Stimulated activated CD8-positive, alpha-beta memory T cell treated with anti-CD3 and anti-CD28 coated beads, Interleukin-12 subunit alpha, Interleukin-12 subunit beta, amount 100 ng/mL, for 4 hours (primary cell): ENCODE measurements at places on chromosomes 11 and 22.

- DNase-seq = no peak
Observed at GRCh38 chr11:65645710-65646109, 7.8 kb downstream of the SIPA1 start.

GRCh38 chr11:130431331-130431773, 2.9 kb upstream of the ADAMTS8 start:
- peak; percentile 16 for DNase-seq

DNA sequence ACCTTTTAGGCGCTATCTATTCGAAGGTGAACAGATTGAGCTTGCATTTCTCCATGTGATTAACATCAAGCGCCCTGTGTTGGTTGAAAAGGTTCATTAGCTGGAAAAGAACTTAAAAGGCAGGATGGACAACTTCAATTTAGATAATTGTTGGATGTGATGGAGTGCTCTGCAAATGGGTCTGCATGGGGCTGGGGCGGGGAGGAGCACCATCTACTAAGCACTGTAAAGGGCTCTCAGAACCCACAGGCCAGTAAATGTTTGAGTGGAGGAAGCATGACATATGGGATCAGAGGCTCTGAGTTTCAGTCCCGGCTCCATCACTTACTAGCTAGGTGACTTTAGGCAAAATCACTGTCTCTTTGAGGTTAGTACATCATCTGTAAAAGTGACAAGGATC, 28.2 kb downstream of the ARL14EP start:
- no peak for DNase-seq

DNA sequence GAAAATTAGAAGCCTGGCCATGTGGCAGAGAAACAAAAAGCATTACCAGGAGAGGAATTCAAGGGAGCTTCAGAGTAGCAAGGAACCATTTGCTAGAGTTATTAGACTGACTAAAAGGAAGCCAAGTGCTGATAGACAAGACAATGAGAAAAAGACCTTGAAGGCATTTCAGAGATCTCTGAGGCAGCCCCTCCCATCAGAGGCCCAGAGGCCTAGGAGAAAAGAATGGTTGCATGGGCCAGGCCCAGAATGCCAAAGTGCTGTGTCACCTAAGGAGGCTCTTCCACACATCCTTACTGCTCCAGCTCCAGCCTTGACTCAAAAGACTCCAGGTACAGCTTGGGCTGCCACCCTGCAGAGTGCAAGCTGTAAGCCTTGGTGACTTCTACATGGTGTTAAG, 61.8 kb upstream of the POU2AF2 start:
- DNase-seq = no peak

DNA sequence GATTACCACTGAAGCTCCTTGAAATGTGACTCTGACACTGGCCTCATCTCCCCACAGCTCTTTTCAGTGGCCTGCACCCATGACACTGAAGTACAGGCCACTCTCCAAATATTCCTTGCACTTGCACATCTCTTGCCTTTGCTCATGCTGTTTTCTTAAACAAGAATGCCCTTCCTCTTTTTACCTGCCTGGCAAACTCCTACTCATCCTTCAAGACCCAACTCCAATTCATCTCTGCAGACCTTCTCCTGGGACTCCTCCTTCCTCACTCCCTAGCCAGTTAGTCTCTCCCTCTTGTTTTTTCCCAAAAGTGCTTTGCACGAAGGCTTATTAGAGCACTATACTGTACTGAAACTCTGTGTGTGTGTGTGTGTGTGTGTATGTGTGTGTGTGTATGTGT, 2.6 kb downstream of the KCNE3 start:
- no peak for DNase-seq

GRCh38 chr11:72091292-72091691, 10.6 kb downstream of the LRRC51 start:
- DNase-seq = peak; percentile 28

GRCh38 chr11:111299101-111300026, 1.0 kb downstream of the POU2AF3 start:
- DNase-seq = no peak

DNA sequence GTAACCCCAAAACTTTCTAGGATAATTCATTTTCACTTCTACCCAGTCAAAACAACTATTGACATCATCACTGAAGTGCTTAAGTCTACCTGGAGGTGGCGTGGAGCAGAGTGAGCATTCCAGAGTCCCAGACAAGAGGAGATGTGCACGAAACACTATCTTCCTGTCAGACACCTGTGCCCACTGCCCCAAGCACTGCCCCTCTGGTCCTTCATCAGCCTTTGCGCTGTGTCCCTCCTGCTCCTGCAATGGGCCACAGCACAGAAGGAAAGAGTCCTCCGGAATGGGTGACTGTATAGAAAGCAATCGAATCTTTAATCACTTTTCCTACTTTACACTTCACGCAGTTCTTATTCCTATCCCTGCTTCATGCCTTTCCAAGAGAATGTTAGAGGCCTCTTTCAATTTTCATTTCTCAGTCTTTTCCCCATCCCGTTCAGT, 512 bp upstream of the GRIA4 start:
- DNase-seq = no peak

- no peak for DNase-seq
Observed at GRCh38 chr11:35571696-35572095, 46.3 kb upstream of the PAMR1 start.

DNA sequence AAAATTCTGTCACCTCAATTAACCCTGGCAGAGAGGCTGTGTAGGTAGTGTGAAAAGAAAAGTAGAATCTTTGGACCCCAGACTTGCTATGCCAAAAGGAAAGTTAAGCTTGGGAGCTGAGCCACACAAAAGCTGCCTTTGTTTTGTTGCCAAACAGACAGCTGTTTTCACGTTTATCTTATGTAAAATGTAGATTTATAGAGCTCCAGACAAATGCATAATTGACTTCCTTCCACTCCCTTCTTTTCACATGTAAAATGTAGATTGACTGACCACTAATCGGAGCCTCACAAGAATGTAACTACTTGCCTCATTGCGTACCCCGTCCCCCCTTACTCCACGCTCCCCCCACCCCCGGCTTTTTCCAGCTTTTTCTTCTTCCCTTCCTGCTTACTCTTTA, 2302.2 kb upstream of the RAG2 start:
- DNase-seq = no peak

DNA sequence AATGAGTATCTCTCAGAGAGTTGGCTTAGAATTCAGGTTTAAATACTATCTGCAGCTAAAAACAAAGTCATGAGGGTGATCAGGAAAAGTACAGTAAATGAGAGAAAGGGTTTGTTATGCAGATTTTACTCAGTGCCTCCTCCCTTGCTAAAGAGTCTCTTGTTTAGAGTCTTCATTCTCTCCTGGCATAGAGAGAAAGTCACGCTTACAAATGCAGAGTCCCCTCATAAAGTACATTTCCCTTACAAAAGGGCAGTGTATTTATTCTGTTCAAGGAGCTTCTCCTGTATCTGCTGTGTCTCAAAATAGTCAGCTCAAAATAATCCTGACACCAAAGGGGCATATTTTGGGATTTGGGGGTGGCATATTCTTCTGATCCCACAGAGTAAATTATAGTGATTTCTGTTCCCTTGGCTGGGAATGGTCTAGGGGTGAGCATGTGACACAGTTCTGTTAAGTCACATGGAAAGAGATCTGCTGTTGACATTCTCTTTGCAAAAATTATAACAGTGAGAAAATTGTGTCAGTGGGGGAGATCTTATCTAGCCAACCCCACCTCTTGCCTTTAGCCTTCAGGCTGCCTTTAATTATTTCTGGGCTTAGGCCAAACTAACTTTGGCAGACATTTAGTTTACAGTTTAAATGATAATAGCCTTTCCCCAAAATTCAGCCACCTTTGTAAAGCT, 102.9 kb downstream of the MTNR1B start:
- DNase-seq = no peak

GRCh38 chr11:12069066-12069676, 41.2 kb upstream of the MICAL2 start:
- DNase-seq = no peak

GRCh38 chr11:74522776-74523175, 29.3 kb upstream of the LIPT2 start:
- DNase-seq = no peak

- DNase-seq = no peak
Observed at GRCh38 chr22:17562906-17563870, at the start of gene SLC25A18. SLC25A18 (plus strand) TSS chr22:17563498; CDS start chr22:17579945, 16,447 bp downstream.

GRCh38 chr22:50251477-50252081, 514 bp upstream of the HDAC10 start:
- DNase-seq = no peak

- no peak for DNase-seq
Observed at GRCh38 chr22:27723708-27724107, 77.8 kb downstream of the MN1 start.

DNA sequence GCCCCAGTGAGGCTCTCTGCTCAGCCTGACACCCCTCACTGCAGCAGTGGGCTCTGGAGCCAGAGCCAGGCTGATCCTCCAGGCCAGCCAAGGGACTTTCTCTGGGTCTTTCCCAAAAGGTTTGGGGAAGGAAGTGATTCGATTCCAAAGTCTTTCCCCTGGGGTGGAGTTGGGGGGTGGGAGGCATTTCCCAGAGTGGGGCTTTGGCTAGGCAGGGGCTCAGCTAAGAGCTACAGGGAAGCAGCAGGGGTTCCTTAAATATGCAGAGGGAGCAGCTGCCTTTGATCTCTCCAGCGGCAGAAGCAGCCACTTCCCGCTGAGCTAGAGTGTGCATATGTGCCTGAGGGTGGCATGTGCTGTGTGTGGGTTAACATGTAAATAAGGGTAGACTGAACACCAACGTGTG, 192.9 kb downstream of the INSC start:
- DNase-seq = no peak

DNA sequence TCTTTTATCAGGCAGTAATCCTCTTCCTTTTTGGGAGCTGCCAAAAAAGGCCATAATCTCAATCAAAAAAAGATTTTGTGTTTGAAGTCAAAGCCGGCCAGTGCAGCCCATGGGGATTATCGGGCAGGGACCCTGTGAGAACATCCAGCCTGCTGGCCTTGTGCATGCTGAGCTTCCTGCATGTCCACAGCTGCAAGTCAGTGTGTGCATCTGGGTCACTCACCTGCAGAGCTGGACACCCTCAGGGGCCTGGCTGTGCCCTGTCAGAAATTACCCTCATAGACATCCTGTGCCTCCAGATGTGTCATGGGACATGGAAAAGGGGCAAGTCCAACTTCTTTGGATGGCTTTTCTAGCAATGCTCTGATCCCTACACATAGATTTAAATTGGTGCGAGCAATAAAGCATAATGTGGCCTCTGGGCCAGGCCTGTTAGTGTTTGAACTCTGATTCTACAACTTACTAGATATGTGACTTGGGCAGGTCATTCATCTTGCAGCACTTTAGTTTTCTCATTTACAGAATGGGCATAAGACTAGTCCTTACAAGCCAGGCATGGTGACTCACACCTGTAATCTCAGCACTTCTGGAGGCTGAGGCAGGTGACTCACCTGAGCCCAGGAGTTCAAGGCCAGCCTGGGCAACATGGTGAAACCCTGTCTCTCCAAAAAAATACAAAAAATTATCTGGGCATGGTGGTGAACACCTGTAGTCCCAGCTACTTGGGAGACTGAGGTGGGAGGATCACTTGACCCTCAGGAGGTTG, 81.6 kb upstream of the LARGE1 start:
- DNase-seq = no peak

GRCh38 chr22:34236527-34236926, 316.3 kb upstream of the LARGE1 start:
- no peak for DNase-seq

DNA sequence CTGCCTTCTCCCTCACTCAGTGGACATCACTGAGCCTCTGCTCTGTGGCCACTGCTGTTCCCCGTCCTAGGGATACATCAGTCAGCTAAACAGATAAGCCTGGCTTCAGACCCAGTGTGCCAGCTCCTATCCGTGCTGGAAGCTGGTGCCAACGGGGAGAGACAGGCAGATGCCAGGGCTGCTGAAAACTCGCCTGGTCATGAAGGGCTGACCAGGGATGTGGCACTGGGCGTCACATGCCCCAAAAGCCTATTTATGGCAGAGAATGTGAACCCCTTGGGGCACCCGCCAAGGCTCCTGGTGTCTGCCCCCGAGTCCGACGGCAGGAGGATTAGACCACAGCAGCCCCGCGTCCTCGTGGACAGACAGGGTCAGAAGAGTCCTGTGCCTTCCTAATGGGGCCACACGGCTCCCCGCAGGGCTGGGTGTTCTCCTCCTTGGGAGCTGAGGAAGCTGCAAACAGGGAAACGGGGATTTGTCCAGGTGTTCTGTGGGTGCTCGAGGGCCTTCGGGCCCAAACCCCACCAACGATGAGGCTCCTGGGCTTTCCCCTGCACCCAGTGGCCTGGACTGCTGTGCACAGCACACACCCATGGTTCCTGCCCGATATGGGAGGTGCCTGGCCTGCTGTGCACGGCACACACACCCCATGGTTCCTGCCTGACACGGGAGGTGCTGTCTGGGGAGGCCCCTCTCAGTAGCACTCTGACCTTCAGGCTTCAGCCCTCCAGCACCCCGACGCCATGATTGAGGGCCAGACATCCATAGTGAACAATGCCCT, 19.9 kb downstream of the ANO1 start:
- no peak for DNase-seq

DNA sequence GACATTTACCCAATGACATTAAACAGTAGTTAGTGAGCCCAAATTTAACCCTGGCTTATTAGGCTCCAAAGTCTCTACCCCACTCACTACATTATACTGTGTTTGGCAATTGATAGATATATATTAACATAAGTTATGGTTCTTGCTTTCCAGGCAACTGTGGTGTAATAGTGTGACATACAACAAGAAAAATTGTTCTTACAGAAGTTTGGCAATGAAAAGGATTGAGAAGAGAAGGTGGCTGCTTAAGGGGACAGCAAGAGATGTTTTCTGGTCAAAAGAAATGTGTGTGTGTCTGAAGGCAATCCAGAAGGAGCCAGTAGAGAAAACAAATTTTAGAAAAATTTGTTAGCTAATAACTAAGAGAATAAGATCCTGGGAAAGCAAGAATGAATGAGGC, 132.4 kb downstream of the SWAP70 start:
- no peak for DNase-seq

- DNase-seq = no peak
Observed at GRCh38 chr11:29627541-29627940, 389.3 kb downstream of the KCNA4 start.

DNA sequence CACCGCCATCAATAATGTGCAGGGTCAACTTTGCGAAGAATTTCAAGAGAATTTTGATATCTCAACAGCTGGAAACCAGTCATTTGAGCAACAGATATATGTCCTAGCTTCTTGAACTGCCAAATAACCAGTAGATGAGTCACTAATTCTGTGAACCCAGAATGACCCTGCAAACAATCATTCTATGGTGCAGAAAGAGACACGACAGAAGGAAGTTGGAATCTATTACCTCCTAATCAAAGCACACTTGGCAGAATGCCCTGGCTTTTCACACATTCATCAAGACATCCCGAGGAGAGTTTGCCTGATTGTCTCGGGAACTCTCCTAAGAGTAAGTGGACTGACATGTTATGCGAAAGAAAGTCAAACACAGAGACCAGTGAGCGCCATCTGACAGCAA, 621.1 kb downstream of the OPCML start:
- no peak for DNase-seq

GRCh38 chr11:128551058-128551457, 36.3 kb downstream of the ETS1 start:
- no peak for DNase-seq

GRCh38 chr11:119691701-119692539, 37.1 kb downstream of the NECTIN1 start:
- DNase-seq = no peak
